ENCODE measurements at places on chromosomes 1 and 21.

DNA sequence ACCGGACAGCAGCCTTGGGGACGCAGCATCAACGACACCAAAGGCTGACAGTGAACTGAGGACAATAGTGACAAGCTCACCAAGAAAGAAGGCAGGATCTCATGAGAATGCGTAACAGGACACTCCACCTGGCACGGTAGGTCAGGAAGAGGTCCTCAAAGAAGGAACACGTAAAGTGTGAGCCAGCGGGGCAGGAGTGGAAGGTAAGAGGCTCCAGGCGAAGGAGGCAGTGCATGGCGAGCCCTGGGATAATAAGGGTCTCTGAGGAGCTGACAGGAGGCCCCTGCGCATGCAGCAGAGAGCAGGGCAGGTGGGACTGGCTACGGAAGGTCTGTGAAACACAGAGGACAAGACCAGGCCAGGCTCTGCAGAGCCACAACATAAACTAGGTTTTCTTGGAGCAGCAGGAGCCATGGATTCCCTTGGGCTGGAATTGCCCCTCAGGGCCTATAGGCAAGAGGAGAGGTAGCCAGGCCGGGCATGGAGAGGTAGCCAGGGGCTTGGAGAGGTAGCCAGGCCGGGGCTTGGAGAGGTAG lies 8.2 kb downstream of the LSS start:
- DNase-seq = no peak

DNA sequence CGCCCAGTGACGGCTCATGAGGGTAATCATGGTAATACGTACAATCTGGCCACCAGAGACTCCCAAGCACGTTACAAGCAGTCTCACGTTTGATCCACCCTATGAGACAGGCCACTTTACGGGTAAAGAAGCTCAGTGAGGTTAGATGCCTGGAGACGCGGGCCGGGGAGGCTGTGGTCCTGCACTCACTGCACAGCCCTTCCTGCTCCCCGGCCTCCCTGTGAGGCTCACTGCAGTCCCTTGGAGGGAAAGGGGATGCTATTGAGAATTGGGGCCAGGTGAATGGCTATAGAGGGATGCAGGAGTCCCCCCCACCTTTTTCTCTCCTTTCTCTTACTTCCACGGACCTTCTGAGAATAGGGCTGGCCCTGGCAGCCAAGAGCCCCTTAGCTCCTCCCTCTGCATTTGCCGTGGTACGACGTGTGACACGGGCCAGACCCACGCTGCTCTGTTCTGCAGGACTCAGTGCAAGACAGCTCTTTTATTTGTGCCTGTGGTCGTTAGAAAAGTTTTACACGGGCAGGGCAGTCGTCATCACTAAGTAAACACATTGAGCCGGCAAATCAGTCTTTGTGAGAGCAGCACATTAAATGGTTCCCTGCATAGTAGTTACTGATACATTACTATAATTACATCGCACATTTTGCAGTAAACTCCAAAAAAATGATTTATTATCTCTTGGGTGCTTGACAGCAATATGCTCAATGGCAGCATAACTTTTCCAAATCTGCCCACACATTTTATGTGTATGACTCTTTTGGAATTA lies 18.8 kb downstream of the KIF26B start:
- no peak for DNase-seq

DNA sequence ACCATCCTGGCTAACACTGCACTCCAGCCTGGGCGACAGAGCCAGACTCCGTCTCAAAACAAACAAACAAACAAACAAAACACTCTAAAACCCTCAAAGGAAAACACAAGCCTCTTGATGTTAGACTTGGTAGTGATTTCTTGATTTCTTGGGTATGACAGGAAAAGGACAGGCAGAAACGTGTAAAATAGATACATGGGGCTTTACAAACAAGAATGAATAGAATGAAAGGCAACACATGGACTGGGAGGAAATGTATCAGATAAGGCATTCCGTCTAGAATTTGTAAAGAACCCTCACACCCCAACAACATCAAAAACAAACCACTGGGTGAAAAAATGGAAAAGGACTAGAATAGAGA lies 7.8 kb upstream of the PRXL2B start:
- DNase-seq = no peak

GRCh38 chr1:64133036-64133435 lies 70.4 kb upstream of the UBE2U start:
- DNase-seq = no peak

DNA sequence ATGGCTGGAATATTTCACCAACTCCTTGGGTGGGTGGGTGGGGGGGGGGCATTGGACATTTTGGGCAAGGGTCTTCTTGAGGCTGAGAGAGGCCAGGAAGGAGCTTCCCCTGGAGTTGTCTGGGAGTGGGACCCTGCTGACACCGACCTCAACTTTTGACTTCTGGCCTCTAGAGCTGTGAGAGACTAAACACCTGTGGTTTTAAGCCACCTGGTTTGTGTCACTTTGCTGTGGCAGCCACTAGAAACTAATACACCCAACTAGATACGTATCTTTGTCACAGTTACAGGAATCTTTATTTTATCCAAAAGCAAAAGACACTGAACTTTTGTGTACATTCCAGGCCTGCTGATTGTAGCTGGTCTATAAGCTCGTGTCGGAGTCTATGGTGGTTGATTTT lies 9.9 kb upstream of the RIPK4 start:
- no peak for DNase-seq

All from GM12864 (cell line).